ENCODE measurements at places on chromosomes 11 and 22.

DNA sequence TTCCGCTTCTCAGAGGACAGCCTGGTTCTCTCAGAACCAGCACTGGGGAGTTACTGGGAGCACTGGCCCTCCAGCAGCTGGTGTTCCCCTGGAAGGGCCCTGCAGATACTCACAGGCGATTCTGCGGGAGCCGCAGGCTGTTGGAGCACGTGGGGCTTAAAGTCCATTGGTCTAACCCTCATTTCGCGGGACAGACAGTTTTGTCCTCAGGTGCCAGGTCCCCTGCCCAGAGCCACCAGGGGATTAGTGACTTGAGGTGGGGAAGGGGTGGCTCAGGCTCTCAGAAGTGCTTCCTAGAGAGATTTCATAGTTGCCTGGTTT lies 53.9 kb downstream of the CACNA1I start:
- DNase-seq = no peak

DNA sequence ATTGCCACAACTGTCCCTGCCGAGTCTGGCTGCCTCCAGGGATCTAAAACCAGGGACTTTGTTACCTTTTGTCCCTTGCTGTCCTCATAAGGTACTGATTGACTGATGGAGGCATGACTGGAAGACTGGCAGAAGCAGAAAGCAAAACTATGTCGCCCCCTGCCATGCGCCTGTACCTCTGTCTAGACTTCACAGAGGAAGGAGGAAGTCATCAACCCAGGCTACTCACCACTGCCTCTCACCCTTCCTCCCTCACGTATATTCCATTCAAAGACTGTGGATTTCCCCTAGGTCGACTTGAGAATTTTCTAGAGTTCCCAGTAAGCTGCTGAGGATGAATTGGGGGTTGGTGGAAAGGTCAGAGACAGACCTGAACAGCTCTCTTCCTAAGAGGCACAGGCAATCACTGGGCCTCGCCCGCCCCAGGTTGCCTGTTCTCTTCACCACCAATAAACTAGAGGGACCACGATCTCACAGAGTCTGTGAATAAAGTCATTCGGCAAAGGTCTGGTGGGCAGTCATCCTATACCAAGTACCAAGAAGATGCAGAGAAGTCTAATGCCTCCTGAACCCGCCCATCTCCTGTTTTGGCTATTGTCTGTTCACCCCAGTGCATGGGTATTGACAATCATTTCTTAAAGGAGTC lies 27.5 kb upstream of the CHST1 start:
- DNase-seq = no peak

DNA sequence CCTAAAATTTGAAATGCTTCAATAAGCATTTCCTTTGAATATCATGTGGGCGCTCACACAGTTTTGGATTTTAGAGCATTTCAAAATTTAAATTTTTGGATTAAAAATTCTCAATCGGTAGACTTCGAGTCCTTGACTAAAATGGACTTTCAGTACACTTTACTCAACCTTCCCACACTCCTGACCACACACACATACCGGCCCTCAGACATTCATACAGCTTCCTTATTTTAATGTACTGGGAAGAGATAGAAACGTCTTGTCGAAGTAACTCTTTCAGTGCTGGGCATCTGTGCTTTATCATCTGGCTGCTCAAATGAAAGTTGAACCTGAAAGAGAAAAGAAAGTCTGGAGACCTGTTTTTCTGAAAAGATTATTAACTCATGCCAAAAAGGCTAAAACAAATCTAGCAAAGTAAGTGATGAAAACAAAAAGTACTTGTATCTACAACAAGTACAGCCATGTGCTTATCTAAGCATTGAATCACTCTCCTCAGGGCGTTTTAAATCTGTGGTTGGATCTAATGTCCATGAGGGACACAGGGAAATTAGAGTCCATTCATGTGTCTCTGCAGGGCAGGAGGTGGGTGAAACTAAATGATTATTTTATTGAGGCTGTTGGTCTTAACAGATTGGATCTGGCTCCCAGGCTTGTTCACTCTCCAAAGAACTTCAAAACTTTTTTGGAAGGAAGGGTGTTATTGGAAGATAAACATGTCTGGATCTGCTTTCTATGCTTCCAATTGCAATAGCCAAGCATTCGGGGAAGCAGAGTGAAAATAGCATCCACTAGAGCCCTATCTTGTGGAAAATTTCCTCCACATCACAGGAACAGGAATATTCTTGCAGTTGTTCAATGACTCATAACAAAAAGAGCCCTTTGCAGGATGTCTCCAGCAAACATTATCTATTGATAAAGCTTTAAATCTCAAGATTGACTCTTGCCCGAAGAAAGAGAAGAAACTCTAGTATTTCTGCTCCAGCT lies 47.0 kb downstream of the CARD18 start:
- DNase-seq = no peak

DNA sequence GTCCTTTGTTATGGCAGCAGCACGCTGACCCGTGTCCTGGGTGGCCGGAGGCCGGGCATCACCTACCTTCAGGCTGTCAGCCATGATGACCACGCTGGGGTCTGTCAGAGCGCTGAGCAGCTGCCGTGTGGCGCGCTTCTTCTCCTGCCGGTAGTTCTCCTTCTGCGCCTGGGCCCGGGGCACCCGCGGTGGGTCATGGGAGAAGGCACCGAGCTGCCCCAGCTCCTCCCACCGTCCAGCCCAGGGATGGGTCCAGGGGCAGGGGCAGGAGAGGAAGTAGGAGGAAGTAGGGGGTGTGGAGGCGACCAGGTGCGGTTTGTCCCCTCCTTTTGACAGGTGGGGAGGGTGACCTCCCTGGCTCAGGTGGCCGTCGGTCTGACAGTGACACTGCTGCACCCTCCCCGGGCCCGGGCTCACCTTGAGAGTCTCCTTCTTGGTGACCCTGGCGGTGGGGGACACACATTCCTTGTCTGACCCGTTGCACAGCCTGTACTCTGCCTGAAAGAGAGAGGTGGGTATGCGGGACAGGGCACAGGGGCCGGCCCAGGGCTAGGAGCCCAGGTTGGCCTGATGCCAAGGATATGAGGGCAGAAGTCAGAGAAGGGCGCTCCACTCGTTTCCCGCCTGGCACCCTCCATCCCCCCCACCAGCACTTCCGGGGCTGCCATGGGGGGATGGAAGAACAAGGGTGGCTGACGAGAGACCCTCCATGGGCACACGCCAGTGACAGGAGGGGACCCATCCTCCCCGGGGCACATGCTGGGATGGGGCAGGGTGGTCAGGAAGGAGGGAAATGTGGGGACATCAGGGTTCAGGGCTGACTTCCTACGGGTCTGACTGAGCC lies 43.0 kb downstream of the OSBPL5 start:
- DNase-seq = no peak

DNA sequence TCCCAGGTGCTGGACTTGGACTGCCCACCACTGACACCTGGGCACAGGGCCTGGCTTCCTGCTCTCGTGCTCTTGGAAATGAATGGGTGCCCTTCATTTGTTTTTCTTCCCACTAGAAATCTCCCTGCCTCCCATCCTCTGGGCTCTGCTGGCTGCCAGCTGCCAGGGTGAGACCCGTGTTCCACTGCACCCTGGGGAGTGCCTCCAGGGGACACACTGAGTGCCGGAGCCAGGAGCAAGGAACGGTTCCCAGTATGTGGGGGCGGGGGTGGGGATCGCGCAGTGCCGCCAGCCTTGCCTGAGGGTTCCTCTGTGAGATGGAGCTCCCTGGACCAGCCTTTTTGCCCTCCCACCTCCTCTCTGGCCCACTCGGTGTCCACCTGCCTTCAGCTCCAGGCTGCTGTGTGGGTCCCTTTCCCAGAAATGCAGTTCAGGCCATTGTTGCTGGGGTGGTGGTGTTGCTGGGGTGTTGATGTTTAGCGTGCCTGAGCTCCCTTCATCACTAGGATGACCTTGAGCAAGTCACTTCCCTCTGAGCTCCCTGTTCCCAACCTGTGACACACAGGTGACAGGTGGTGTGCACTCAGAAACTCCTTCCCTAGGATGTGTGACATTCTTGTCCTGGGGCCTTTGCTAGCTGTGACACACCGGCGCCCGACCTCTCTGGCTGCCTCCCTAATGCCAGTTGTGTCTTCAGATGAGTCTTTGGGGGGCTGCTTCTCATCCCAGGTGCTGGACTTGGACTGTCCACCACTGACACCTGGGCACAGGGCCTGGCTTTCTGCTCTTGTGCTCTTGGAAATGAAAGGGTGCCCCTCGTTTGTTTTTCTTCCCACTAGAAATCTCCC lies 72.1 kb downstream of the MED15 start:
- no peak for DNase-seq

- DNase-seq = no peak
Observed at GRCh38 chr22:31120642-31121041, 2.1 kb upstream of the INPP5J start.

DNA sequence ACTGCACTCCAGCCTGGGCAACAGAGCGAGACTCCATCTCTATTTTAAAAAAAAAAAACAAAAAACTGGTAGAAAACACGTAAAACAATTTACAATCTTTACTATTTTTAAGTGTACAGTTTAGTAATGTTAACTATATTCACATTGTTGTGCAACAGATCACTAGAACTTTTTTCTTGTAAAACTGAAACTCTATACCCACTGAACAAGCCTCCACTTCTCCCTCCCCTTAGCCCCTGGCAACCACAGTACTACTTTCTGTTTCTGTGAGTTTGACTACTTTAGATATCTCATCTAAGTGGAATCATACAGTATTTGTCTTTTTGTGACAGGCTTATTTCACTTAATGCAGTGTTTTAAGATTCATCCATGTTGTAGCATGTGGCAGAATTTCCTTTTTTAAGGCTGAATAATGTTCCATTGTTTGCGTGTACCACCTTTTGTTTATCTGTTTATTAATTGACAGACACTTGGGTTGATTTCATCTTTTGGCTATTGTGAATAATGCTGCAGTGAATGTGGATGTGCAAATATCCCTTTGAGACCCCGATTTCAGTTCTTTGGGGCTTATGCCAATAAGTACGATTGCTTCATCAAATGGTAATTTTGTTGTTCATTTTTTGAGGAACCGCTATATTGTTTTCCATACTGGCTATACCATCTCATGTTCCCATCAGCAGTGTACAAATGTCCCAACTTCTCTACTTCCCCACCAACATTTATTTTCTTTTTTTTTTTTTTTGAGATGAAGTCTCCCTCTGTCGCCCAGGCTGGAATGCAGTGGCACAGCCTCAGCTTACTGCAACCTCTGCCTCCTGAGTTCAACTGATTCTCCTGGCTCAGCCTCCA lies 11.0 kb downstream of the DDB2 start:
- no peak for DNase-seq

GRCh38 chr22:18029686-18030267 lies 5.4 kb upstream of the MICAL3 start:
- DNase-seq = no peak
